CD8-positive, alpha-beta memory T cell (primary cell): ENCODE measurements at places on chromosomes 16 and 17. TPM values are rescaled to one million over a fixed set of nuclear protein-coding genes. Genes with fewer than 3 reads are reported as not detected.

The ZNF597 gene
- total RNA-seq: 2.4 TPM

DNA sequence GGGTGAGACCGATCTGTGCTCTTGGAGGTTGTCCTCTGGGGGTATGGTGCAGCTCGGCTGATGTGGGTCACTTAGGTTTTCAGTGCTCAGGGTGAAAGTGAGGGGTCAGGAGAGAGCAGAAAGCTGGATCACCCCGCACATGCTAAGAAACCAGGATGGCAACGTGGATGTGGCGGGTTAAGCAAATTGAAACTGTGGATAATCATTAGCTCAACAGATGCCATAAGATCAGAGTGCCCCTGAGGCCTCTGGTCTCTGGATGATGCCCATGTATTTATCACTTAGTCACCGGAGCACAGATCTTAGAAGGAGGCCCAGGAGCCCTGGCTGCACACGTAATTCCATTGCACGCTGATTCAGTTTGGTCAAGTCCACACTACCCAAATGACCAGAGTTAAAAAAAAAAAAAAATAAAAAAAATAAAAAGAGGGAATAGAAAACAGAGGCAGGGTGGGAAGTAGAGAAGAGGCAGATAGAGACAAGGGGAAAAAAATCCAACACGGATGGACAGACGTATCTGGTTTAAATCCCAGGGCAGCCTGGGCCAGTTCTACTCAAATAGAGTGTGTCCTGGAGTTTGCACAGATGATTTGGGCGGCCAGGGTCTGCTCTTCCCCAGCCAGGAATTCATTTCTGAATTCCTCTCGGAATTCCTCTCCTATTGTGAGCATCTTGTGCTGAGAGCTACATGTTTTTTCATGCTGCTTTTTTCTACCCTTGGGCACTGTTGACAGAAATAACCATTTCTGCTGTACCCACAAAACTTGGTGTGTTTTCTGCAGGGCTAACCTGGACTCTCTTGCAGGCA is 378.3 kb downstream of the CPPED1 start:
- no peaks in the 10 kb centered on the region for H3K36me3 ChIP-seq
- H3K4me1 ChIP-seq: no peaks in the 10 kb centered on the region
- no peak overlapping the region for H3K27ac ChIP-seq
- no peak overlapping the region for H3K4me3 ChIP-seq
- H3K27me3 ChIP-seq: no peaks in the 10 kb centered on the region

The ABCA8 gene
- not detected for total RNA-seq

The HOXB7 gene
- 0.89 TPM for total RNA-seq

The RNF157 gene
- total RNA-seq: 13.9 TPM

The CRYM gene
- not detected for total RNA-seq

The BCKDK gene
- total RNA-seq: 42.5 TPM

DNA sequence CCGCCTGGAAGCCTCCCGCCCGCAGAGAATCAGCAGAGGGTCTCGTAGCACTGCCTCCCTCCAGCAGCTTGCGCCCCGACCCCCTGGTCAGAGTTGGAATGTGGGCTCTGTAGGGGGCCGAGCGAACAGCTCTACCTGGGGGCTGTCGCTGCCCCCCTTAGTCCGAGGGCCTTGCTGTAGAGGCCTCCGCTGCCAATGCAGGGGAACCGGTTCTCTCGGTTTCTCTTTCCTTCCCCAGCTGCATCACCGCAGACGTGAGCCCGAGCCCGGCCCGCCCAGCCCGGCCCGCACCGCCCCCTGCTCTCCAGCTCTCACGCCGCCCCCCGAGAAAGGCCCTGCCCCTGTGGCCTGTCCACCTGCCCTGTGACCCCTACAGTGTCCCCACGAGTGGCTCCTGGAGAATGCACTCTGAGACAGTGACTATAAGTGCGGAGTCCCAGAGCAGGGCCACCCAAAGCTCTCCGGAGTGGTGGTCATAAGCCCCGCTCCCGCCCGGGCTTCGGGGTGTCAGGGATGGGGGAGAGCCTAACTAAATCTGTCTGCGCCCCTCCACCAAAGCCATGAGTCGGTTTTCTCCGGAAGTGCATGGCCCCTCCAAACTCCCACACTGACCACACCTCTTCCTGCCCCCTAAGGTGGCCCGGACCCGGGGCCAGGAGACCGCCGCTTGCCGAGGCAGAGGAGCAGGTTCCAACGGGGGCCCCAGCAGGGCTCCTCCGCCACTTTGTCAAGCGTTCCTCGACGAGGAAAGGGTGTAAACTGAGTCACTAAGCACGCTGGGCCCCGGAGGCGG is 1.7 kb downstream of the ARHGAP27 start:
- H3K36me3 ChIP-seq: no peaks in the 10 kb centered on the region
- no peak overlapping the region for H3K27ac ChIP-seq
- H3K27me3 ChIP-seq: no peaks in the 10 kb centered on the region
- H3K4me3 ChIP-seq: peak overlapping the region; percentile 56
- DNase-seq: peak; percentile 17
- peaks cover 15% of the 10 kb centered on the region for H3K4me1 ChIP-seq

DNA sequence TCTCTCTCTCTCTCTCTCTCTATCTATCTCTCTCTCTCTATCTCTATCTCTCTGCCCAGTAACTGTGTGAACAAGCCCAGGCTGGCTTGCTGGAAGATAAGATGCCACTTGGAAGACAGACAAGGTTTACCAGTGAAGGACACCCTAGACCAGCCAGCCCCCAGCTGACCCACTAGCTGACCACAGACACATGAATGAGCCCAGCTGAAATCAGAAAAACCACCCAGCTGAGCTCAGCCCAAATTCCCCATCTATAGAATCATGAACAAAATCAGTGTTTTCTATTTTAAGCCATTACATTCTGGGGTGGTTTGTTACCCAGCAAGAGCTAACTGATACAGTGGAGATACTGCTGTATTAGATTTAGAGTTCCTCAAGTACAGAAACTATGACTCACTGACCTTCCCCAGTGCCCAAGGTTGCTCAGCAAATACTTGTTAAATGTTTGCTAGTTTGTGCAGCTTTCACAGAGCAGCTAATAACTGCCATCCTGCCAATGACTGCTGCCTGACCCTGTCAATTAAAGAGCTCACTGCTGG is 18.0 kb downstream of the EMP2 start:
- H3K4me3 ChIP-seq: no peak overlapping the region
- no peaks in the 10 kb centered on the region for H3K4me1 ChIP-seq
- no peak overlapping the region for H3K27ac ChIP-seq
- DNase-seq: no peak
- H3K36me3 ChIP-seq: no peaks in the 10 kb centered on the region

The RNU2-1 gene
- total RNA-seq: 2,936 TPM

The CDIPT gene
- 63.9 TPM for total RNA-seq

- H3K27me3 ChIP-seq: no peaks in the 10 kb centered on the region
- no peaks in the 10 kb centered on the region for H3K36me3 ChIP-seq
- no peak overlapping the region for H3K4me3 ChIP-seq
- no peak for DNase-seq
- H3K4me1 ChIP-seq: no peaks in the 10 kb centered on the region
Measured at GRCh38 chr17:36855459-36855858, 81.8 kb upstream of the LHX1 start.

The KRTAP9-6 gene
- total RNA-seq: not detected

The C16orf74 gene
- 1.3 TPM for total RNA-seq

The CDH15 gene
- not detected for total RNA-seq

The LPCAT2 gene
- 0.33 TPM for total RNA-seq

The RAB37 gene
- 5.8 TPM for total RNA-seq

DNA sequence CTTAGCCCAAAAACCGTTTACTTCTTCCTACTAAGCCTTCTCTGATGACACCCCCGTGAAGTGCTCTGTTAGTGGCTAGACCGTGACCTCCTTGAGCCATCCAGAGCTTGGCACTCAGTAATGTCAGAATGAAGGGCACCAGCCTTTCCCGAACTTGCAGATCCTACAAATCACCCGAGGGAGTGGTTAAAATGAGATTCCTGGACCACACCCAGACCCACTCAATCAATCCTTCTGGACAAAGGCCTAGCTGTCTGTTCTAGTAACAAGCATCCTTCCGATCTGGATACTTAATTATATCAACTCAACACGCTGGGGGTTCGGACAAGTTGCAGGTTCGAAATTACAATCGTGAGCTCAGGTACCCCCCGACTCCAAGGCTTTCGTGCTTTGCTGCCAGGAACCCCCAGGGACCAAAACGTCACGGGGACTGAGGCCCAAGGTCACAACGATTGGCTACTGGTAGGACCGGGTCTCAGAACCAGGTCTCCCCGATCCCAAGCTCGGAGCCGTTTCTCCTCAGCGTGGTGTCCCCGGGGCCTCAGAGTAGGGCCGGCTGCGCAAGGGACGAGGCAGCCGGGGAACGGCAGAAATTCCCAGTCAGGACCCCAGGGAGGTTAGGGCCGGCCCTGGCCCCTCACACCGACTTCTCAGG is 527 bp downstream of the CIAPIN1 start:
- peak overlapping the region; percentile 88 for H3K27ac ChIP-seq
- H3K27me3 ChIP-seq: no peaks in the 10 kb centered on the region

DNA sequence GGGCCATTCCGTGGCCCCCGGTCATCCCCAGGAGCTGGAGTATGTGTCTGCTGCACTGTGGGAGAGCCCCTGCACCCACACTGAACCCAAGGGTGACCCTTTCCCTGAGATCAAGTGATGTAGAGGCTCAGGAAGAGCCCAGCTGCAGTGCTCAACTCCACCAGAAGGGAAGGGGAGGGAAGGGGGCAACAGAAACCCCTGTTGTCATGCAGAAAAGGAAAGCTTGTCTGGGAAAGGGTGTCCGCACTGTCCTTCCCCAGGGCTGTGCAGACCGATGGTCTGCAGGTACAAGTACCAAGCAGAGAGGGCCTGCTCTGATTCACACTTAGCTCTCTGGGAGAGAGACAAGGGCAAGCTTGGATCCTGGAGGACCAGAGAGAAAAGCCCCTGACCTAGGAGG is 45.7 kb upstream of the TOB1 start:
- no peak for DNase-seq
- H3K4me1 ChIP-seq: peaks cover 66% of the 10 kb centered on the region
- no peaks in the 10 kb centered on the region for H3K27me3 ChIP-seq
- H3K27ac ChIP-seq: no peak overlapping the region
- no peak overlapping the region for H3K4me3 ChIP-seq
- no peaks in the 10 kb centered on the region for H3K36me3 ChIP-seq

GRCh38 chr16:1645914-1646525 is 32.1 kb upstream of the JPT2 start:
- H3K4me1 ChIP-seq: peaks cover 6% of the 10 kb centered on the region
- DNase-seq: no peak
- H3K27me3 ChIP-seq: no peaks in the 10 kb centered on the region
- peak overlapping the region; percentile 61 for H3K27ac ChIP-seq

DNA sequence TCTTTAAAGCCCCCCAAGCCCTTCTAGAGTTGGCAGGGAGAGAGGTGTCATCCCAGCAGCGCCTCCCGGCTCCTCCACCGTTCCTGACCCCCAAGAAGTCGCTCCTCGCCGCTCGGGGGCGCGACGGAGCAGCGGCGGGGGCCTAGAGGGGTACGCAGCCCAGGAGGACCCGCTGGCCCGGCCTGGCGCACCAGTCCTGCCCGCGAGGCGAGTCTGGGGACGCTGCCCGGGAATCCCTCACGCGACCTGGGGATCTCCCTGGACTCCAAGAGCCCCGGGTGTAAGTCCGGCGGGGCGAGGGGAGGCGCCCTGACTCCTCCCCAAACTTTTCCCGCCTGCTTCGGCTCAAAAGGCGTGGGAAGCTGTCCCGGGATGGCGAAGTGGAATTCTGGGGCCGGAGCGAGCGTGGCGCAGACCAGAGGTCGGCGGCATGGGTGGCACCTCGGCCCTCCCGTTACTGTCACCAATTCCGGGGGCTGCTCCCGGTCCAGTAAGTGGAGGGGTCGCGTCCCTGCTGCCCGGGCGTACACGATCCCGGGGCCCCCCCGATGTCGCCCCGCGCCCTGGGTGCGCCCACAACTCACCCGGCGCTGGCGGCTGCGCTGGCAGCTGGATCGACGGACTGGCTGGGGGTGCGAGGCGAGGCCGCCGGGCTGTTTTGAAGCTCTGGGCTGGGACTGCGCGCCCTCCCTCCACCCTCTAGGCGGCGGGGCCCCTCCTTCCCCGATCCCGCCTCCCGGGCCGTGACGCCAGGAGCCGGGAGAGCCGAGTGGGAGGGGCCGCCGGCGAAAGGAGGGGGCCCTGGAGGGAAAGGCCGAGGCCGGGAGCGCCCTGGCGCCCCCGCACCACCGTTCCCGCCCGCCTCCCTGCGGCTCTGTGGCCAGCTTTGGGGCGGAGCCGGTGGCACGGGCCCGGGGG is at the start of gene EMP2:
EMP2 (minus strand) TSS at position 634 of the 918 bp plus-strand sequence. CDS start 32,981 bp downstream, outside the sequence.
- H3K4me3 ChIP-seq: no peak within 1 kb of the TSS
- no peaks in the 10 kb centered on the region for H3K36me3 ChIP-seq
- H3K27ac ChIP-seq: no peak within 1 kb of the TSS
- H3K4me1 ChIP-seq: no peaks in the 10 kb centered on the region
